COR-L47 (cell line): ENCODE measurements at places on chromosomes 2 and 18.
A peak's percentile ranks its signal among the peaks of the same experiment; 100 is the strongest.

DNA sequence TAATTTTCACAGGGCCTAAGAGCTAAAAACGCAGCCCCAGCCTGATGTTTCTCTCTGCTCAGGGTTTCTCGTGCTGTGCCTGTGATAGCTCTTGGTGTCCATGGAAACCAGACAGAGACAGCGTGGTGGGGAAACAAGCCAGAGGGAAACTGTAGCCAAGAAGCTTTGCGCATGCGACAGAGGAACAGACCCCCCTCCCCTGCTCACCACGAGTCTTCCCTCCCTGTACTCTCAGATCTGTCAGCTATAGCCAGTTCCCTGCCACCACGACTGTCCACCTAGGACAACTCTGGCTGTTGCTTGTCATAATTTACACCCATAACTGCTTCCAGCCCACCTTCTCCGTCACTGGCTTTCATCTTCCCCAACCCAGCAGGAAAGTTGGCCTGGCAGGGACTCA is 13.2 kb upstream of the DNAJC27 start:
- peak; percentile 80 for DNase-seq

DNA sequence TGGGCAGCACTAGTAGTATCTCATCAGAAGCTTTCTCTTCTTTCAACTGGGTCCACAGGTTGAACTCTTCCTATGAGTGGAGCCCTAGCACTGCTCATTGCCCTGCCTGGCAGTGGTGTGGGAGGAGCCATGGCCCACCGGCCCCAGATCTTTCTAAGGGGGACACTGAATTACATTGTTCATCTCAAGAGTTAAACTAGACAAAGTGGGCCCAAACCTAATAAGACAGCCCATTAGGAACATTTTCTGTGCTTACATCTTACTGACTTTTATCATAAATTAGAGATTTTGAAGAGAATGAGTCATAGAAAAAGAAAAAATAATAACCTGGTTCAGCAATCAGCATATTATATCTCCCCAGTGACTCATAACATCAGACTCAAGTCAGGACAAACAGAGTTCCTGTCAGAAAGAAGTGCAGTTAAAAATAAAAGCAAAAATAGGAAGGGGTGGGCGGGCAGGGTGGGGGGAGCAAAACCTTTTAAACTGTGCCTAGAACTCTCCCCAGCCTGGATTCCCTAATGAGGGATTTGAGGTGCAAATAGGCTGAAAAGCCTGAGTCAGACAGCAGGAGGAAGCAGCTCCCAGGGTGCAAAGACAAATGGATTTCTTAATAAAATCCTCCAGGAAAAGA is 161.6 kb upstream of the TRIB2 start:
- no peak for DNase-seq

- no peak for DNase-seq
These were observed 25.7 kb upstream of the NCL start for GRCh38 chr2:231489990-231490389.

GRCh38 chr2:39607538-39608262 is 58.0 kb upstream of the TMEM178A start:
- no peak for DNase-seq

DNA sequence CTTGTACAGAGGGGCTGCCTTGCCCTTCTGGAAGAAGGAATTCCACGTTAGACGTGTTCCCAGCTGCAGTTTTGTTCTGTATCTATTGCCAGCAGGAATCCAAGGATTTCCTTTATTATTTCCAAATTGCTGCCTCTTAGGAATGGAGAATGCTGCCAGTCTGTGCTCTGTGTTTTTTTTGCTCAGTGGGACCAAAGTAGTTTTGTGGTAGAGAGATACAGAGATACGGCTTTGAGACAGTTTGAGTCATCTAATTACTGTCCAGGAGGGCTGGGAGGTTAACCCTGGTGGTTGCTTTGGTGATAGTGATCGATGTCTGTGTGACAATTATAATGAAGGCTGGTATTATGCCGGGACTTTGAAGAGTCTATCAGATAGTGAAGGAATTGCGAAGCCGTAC is 26.3 kb downstream of the ASAP2 start:
- no peak for DNase-seq
